Activated T-helper 1 cell treated with anti-CD3 and anti-CD28 coated beads, Interleukin-12 subunit alpha, Interleukin-12 subunit beta, Interleukin-2, Interleukin-4 antibody, amounts not matched to agents 30 ng/mL and 10 ng/mL and 1 ng/mL, durations not matched to agents 14 hours and 24 hours and 36 hours (primary cell): ENCODE measurements at places on chromosomes 7 and 10. TPM values are rescaled to one million over a fixed set of nuclear protein-coding genes. Genes with fewer than 3 reads are reported as not detected.

GRCh38 chr7:119086026-119086425, 861.5 kb downstream of the ANKRD7 start:
- no peak overlapping the region for H3K4me3 ChIP-seq
- no peak overlapping the region for H3K27ac ChIP-seq
- H3K36me3 ChIP-seq: no peaks in the 10 kb centered on the region
- no peak for DNase-seq
- H3K4me1 ChIP-seq: no peaks in the 10 kb centered on the region

DNA sequence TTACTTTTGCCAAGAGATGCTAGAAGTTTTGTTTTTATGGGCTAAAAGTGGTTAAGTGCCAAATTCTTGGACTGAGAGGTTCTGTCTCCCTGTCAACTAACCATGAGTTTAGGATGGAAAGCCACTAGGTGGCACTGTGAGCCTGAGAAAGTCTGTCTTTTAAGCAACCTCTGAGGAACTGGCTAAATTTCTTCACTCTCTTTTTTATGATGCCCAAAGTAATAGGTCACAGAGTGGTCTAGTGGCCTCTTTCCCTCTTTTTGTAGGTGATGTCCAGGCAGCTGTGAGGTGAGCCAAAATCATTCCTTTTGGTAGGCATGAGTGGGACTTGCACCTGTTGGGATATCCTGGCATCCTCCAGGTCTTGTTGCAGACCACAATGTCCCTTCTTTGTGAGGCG, 56.8 kb downstream of the SND1 start:
- H3K27me3 ChIP-seq: no peaks in the 10 kb centered on the region
- peaks cover 65% of the 10 kb centered on the region for H3K36me3 ChIP-seq
- no peak overlapping the region for H3K27ac ChIP-seq

- no peaks in the 10 kb centered on the region for H3K4me1 ChIP-seq
- no peak overlapping the region for H3K4me3 ChIP-seq
- H3K36me3 ChIP-seq: no peaks in the 10 kb centered on the region
Observed at GRCh38 chr7:78677391-78677790, 776.1 kb downstream of the MAGI2 start.

GRCh38 chr7:28595076-28595475, 182.8 kb downstream of the CREB5 start:
- no peaks in the 10 kb centered on the region for H3K36me3 ChIP-seq
- H3K4me1 ChIP-seq: no peaks in the 10 kb centered on the region
- no peak overlapping the region for H3K4me3 ChIP-seq

TAS2R41 gene
- total RNA-seq: not detected in 2 replicates

DNA sequence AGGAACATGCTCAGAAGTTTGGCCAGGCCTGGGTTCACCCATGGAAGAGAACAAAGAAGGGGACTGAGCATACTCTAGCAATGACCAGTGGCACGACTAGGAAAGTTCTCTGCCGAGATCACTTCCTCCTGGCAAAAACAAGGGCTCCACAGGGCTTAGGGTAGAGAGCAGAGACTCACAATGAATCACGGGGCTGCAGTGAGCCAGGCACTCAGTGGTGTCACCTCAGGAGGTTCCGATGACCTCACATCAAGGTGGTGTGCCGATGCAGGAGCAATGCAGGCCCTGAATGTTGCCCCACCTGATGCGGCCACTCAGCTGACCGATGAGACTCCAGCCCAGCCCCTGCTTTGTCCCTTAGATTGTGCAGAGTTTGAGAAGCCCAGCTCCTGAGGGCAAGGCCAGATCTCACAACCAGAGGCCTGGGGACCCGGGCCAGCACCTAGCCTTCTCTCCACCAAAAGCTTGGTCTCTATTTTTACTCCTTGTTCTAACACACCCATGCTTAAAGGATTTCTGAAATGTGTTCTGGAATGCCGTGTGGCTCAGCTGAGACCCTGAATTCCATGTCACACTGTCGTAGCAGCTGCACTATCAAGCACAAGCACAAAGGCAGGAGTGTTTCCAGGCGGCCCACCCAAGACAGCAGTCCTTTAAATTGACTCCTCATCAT, 60.9 kb downstream of the COBL start:
- no peak overlapping the region for H3K4me3 ChIP-seq
- peaks cover 3% of the 10 kb centered on the region for H3K27me3 ChIP-seq
- no peaks in the 10 kb centered on the region for H3K4me1 ChIP-seq
- no peak for DNase-seq

NUTM2B gene
- 0.54 and 1.5 TPM in 2 replicates for total RNA-seq

- no peaks in the 10 kb centered on the region for H3K27me3 ChIP-seq
- no peak overlapping the region for H3K4me3 ChIP-seq
- no peak overlapping the region for H3K27ac ChIP-seq
- H3K36me3 ChIP-seq: peaks cover 31% of the 10 kb centered on the region
Observed at GRCh38 chr7:37212556-37212955, 236.1 kb downstream of the ELMO1 start.

GRCh38 chr7:35755711-35756110, 45.1 kb upstream of the SEPTIN7 start:
- peaks cover 13% of the 10 kb centered on the region for H3K27me3 ChIP-seq
- H3K4me3 ChIP-seq: no peak overlapping the region
- peaks cover 4% of the 10 kb centered on the region for H3K4me1 ChIP-seq

SPDYE5 gene
- total RNA-seq: not detected in 2 replicates

ZNF398 gene
- 14.1 and 14.4 TPM in 2 replicates for total RNA-seq

DNA sequence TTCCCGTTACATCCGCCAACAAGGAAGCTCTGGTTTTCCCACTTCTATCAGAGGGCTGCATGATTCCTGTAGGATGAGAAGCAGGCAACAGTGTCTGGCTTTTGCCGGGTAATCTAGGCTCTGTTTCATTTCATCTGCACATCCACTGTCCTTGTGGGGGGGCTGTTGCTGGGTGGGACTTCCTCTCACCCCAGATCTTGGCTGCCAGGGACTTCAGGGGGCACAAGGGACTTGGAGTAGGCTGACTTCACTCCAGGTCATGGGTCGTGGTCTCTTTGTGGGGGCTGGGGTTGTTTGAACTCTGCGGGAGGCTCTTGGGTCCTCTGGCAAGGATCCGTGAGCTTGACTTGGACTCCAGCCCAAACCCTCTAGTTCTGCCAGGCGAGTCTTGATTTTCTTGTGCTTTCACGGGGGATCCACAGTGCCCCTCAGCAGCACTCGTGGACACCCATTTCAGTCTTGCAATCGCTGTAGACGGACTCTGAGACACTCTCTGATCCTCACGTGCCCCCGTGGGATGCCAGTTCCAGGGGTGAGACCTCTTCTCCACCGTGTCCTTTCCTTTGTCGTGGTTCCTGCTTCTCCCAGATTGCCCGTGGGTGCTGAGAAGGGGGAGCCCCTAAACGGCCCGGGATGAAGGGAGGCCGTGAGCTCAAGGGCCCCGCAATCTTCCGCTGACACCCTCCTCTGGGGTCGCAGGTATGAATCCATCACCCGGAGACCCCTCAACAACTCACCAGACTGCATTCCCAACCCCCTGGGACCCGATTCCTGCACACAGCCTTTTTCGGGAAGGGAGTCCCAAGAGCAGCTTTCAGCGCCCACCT, 21.4 kb upstream of the ZNF273 start:
- no peak overlapping the region for H3K27ac ChIP-seq
- no peak for DNase-seq
- H3K4me3 ChIP-seq: no peak overlapping the region
- peaks cover 13% of the 10 kb centered on the region for H3K27me3 ChIP-seq
- no peaks in the 10 kb centered on the region for H3K4me1 ChIP-seq

DNA sequence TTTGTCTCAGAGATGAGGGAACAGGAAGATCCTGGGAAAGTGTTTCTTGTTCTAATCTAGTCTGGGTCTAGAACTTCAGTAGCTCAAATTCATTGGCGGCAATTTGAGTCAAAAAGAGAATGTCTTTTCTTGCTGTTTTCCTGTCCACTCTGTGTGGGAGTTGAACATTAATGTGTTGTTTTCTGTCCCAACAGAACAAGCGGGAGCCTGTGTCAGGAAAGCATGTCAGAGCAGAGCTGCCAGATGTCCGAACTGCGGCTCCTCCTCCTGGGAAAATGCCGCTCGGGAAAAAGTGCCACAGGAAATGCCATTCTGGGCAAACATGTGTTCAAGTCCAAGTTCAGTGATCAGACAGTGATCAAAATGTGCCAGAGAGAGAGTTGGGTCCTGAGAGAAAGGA, 16.0 kb downstream of the GIMAP8 start:
- DNase-seq: no peak
- H3K27me3 ChIP-seq: no peaks in the 10 kb centered on the region
- peaks cover 74% of the 10 kb centered on the region for H3K4me1 ChIP-seq
- no peak overlapping the region for H3K4me3 ChIP-seq
- H3K36me3 ChIP-seq: peaks cover 65% of the 10 kb centered on the region
- no peak overlapping the region for H3K27ac ChIP-seq

- no peak for DNase-seq
- H3K27ac ChIP-seq: no peak overlapping the region
- no peaks in the 10 kb centered on the region for H3K36me3 ChIP-seq
- no peaks in the 10 kb centered on the region for H3K27me3 ChIP-seq
Observed at GRCh38 chr10:79415736-79416577, 29.5 kb downstream of the ZCCHC24 start.

TMEM139 gene
- total RNA-seq: 0.73 TPM in 1 of 2 replicates, not detected in the other

- H3K4me1 ChIP-seq: no peaks in the 10 kb centered on the region
- H3K27me3 ChIP-seq: no peaks in the 10 kb centered on the region
- H3K4me3 ChIP-seq: no peak overlapping the region
- no peak overlapping the region for H3K27ac ChIP-seq
Observed at GRCh38 chr10:117948493-117948892, 98.2 kb downstream of the RAB11FIP2 start.

DNA sequence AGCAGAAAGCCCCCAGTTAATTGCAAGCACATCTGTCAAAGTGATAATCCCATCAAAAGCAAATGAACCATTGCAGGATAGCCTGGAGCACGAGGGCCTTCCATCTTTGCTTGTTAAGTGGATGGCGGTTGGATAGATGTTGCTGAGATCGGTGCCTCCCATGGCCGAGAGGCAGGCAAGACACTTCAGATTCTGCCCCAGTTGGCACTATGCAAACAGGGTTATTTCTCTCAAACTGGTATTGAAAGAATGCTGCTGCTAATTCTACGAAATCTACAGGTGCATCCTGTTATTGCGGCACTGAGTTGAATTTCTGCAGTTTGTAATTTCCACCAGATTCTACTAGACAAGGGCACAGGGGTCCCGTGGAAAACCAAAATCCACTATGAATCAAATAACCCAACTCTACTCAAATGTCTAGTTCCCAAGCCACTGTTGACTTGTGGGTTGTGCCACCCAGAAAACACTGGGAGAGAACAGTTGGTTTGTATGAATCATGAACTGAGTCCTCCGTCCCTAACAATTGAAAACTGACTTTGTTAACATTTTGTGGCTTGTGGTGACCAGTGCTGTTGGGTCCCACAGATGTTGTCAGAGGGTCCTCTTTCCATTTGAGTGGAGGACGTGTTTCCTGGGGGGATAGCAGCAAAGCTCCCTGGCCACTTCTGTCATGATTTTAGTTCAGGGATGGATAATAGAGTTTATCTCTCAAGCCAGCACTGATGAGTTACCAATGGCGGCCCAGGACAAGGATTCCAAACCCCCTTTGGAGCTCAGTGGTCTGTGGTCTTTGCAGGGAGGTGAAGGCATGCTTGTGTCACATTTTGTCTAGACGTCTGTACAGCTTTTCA, 7.1 kb upstream of the IL2RA start:
- H3K4me1 ChIP-seq: peaks cover 98% of the 10 kb centered on the region
- H3K4me3 ChIP-seq: peak overlapping the region; percentile 76
- H3K36me3 ChIP-seq: peaks cover 6% of the 10 kb centered on the region

GRCh38 chr10:48453451-48454301, 147.2 kb downstream of the MAPK8 start:
- no peak overlapping the region for H3K4me3 ChIP-seq
- H3K27ac ChIP-seq: no peak overlapping the region
- no peaks in the 10 kb centered on the region for H3K4me1 ChIP-seq
- DNase-seq: no peak

GRCh38 chr7:92769844-92770243, 66.5 kb downstream of the CDK6 start:
- H3K27ac ChIP-seq: peak overlapping the region; percentile 85
- no peaks in the 10 kb centered on the region for H3K27me3 ChIP-seq
- DNase-seq: no peak
- peaks cover 70% of the 10 kb centered on the region for H3K36me3 ChIP-seq

FAM24B gene
- 13.1 and 18.4 TPM in 2 replicates for total RNA-seq

GRCh38 chr10:31318854-31319601, at the start of gene ZEB1:
Gene ZEB1, plus strand, starts transcription at chr10:31319216. Its CDS starts 19 bp downstream, at chr10:31319235.
- peak; percentile 86 for DNase-seq
- peaks cover 8% of the 10 kb centered on the region for H3K36me3 ChIP-seq
- H3K27ac ChIP-seq: peak within 1 kb of the TSS; percentile 100
- H3K27me3 ChIP-seq: no peaks in the 10 kb centered on the region
- H3K4me3 ChIP-seq: peak within 1 kb of the TSS; percentile 97

C7orf57 gene
- total RNA-seq: 0.10 and 0.31 TPM in 2 replicates

LEP gene
- total RNA-seq: not detected in 2 replicates

GRCh38 chr7:47540387-47541350, 41.2 kb downstream of the TNS3 start:
- H3K27me3 ChIP-seq: peaks cover 13% of the 10 kb centered on the region
- no peak for DNase-seq
- no peak overlapping the region for H3K27ac ChIP-seq
- no peak overlapping the region for H3K4me3 ChIP-seq
- H3K4me1 ChIP-seq: no peaks in the 10 kb centered on the region
- no peaks in the 10 kb centered on the region for H3K36me3 ChIP-seq

DNA sequence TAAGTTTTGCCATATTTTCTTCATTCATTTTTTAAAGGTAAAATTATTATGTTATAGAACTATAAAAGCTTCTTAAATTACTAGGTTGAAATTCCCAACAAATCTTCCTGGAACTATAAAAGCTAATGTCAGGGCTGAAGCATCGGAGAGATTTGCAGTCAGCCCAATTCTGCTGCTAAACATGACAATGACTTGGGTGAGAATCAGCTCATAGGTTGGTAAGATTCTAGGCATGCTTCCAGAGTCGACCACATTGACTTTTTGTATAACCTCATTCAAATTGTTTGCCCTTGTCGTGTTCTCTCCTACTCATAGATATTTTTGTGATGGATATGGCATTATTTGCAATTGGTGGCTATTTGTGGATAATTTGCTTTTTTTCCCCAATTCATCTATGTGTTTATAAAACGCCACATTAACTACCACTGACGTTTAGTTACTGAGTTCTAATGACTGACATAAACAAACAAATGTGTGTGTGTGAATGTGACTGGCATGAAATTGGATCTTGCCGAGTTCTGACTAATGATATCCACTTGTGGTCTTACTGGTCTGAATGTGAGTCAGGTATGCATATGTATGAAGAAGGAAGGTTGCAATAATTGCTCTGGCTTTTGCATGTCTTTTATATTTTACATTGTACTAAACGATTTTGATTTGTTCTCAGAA, 579.8 kb downstream of the PARD3 start:
- no peaks in the 10 kb centered on the region for H3K27me3 ChIP-seq
- DNase-seq: no peak
- no peaks in the 10 kb centered on the region for H3K4me1 ChIP-seq
- H3K36me3 ChIP-seq: no peaks in the 10 kb centered on the region
- no peak overlapping the region for H3K27ac ChIP-seq

SDK1 gene
- total RNA-seq: 0.08 and 0.15 TPM in 2 replicates

- H3K4me3 ChIP-seq: no peak overlapping the region
- peaks cover 17% of the 10 kb centered on the region for H3K4me1 ChIP-seq
- no peaks in the 10 kb centered on the region for H3K36me3 ChIP-seq
- H3K27me3 ChIP-seq: no peaks in the 10 kb centered on the region
Observed at GRCh38 chr10:132100091-132100481, 34.3 kb downstream of the JAKMIP3 start.

- H3K27ac ChIP-seq: no peak overlapping the region
- H3K27me3 ChIP-seq: peaks cover 3% of the 10 kb centered on the region
Observed at GRCh38 chr7:91549878-91550277, 285.6 kb downstream of the FZD1 start.
